ENCODE measurements at places on chromosomes 6 and 20.

DNA sequence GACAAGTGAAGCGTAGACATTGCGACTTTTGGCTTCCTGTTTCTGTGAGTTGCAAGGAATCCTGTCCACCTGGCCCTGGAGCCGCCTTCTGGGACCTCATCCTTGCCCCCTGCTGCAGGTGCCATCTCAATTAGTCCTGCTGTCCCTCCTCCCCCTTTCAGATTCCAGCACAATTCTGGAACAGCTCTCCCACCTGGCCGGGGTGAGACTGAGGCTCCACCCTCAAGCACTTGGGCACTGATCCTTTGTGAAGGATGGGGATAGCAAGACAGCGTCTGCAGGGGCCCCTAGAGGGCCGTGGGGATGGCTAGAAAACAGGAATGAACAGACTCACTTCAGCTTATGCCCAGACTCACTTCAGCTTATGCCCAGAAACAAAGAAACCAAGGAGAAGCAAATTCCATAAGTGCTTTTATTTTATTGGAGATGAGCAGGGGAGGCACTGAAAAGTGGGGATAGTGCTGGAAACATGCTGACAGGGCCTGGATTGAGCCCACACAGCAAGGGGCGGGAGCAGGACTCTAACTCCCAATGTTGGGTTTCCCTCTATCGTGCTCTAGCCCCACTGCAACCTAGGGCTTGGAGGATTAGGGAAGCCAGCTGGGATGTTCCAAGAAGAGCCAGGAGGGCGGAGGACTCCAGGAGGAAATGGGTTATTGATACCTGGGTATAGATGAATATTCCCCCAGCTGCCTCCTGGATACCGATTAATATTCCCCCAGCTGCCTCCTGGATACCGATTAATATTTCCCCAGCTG lies 1.4 kb downstream of the C6orf15 start:
- no peak for DNase-seq

GRCh38 chr6:5151955-5152401 lies 66.8 kb downstream of the PPP1R3G start:
- DNase-seq: no peak

DNA sequence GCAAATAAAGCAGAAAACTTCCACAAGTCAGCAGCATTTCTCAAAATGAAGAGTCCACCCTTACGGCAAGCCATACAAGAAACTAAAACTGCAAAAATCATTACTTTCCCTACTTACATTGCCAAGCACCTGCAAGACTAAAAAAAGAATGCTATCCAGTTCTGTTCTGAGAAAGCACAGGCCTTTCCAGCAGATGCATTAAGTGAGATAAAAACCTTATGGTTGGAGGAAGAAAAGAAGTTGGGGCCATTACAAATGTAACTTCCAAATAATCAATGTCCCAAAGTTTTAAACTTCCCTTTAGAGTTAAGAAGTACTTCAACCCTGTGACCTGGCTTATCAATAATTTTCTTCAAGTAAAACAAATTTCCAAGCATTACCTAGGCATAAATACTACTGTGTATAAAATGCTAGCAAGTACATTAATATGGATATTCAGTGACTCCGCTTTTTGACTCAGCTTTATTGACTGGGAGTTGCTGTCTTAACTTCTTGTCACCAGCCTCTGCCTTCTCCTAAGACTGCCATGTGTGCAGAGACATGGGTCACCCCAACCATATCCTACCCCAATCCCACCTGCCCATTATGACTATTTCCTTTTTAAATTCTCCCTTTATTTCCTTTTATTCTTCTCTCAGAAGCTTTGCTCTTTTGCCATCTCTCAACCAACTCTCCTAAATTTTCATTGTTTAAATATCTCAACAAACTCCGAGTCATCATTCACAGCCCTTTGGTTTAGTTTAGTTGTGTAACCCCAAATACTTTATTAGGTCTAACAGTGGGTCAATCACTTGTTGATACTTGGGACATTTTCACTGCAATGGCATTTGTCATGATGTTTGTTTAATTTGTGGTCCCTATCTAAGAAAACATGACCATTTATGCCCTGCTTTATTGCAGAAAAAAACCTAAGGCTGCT lies 49.7 kb downstream of the SLC22A23 start:
- no peak for DNase-seq

DNA sequence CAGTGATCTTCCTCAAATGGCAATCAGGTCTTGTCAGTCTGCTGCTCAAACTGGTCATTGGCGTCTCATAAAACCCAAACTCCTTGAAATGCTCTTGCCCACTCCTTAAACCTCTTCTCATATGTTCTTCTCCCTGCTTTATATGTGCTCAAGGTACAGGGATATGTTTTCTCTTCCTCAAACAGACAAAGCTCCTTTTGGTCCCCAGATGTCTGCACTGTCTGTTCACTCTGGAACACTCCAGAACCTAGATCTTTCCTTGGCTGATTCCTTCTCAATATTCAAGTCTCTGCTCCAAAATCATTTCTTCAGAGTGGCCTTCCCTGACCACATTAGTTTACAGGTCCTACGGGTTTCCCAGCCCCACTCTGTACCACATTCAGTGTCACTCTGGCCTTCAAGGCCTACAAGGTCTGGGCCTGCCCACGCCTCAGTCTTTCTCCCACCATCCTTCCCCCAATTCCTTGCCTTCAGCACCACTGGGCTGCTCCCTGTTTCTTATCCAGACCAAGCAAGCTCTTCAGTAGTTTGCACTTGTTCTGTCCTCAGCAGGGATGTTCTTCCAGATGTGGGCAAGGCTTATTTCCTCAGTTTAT lies 9.0 kb downstream of the THEMIS start:
- no peak for DNase-seq

DNA sequence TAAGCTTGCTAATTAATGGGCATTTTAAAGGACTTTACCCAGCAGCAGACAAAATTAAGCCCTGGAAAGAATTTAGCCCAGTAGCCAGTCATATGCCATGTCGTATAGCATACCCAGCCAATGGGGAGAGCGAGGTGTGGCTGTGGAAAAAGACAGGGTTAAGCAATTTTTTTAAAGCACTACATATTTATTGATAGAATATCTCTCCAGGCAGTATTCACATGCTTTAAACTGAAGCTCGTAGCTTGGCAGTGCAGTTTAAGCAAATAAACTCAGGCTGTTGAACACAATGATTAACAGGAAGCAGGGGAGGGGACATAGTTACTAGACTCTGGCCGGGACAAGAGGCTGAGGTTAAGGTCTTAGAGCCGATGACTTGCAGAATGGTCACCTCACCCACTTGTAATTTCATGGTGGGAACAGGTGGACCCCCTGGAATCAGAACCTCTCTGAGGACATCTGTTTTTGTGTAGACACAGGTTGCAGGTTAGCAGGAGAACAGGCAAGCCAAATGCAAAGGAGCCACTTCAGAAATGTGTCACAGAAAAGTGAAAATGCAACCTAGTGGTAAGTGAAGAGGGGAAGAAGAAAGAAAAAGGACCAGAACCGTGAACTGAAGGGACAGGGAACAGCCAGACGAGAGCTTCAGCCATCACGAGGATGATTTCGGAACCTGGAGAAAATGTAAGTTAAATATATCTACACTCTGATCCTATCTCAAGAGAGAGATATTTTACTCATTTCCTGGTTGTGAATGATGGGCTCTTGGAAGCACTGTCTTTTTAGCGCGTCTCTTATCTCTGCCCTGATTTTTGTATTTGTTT lies 7.2 kb downstream of the GCNT2 start:
- peak; percentile 46 for DNase-seq

DNA sequence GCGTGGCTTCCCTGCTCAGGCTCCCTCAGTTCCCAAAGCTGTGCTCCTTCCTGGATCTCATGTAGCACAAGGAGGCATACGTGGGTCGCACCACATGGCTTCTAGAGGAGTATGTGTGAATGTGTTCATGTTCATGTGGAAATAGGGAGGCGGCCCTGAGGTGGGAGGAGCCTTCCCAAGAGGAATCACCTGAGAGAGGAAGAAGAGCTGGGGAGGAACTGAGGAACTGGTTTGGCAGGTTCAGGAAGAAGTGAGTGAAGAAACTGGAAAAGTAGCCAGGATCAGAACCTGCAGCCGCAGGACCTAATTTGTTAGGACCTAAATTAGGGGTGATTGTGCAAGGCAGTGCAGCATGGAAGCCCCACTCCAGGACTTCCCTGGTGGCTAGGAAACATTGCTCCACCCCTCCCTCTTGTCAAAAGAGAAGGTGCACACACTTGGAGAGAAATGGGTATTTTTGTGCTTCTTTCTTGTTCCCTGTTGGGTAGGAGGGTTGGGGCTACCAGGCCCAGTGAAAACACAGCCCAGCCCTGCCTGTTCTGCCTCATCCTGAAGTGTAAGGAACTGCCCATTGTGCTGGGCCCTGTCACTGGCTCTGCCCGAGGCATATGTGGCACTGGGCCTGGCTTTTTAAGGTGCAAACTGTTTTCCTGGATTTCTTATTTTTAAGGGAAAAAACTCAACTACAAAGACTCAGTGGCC lies 20.7 kb downstream of the SYNJ2 start:
- DNase-seq: peak; percentile 73

- DNase-seq: peak; percentile 87
Observed at GRCh38 chr6:33744001-33744848, 2.5 kb downstream of the IP6K3 start.

- DNase-seq: no peak
Observed at GRCh38 chr6:72657407-72658197, 35.7 kb downstream of the KCNQ5 start.

GRCh38 chr6:147546501-147547368 lies 38.2 kb downstream of the SAMD5 start:
- DNase-seq: no peak

- no peak for DNase-seq
Observed at GRCh38 chr6:121867095-121867494, 431.6 kb downstream of the GJA1 start.

- DNase-seq: no peak
Observed at GRCh38 chr6:157188213-157188612, 135.1 kb downstream of the TMEM242 start.

- no peak for DNase-seq
Observed at GRCh38 chr20:36367907-36368799, 62.0 kb downstream of the DLGAP4 start.

GRCh38 chr20:47175493-47175892 lies 181.0 kb downstream of the ZMYND8 start:
- DNase-seq: no peak

- no peak for DNase-seq
Observed at GRCh38 chr6:47457370-47457769, 20.2 kb upstream of the CD2AP start.

DNA sequence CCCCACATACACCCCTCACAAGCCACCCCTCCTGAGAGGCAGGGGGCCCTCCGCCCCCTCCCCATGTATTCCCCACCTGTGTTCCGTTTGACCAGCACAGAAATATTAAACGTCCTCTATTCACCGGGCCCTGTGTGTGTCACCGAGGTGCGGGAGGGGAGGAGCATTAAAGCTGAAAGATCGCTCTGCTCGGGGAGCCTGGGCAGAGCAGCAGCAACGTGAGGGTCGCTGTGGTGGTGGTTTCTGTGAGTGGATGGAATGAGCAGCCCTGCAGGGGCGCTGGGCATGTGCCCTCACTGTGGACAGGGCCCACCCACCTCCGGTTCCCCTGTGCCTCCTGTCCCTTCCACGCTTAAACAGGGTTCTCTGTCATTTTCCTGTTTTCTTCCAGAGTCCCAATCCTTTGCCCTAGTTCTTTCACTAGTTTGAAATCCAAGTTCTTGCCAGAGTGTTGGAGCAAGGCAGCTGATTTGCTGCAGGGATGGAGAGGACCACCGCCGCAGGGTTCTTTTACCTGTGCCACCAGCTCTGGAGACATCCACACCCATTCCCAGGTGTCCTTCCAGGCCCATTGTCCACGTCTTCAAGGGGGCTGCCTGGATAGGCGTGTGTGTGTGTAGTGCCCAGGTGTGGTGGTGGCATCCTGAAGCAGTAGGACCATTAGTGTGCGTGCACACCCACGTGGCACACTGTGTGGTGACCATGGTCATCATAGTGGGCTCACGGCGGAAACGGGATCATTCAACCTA lies 37.6 kb upstream of the MDFI start:
- no peak for DNase-seq

- no peak for DNase-seq
Observed at GRCh38 chr6:147750413-147750812, 241.9 kb downstream of the SAMD5 start.

DNA sequence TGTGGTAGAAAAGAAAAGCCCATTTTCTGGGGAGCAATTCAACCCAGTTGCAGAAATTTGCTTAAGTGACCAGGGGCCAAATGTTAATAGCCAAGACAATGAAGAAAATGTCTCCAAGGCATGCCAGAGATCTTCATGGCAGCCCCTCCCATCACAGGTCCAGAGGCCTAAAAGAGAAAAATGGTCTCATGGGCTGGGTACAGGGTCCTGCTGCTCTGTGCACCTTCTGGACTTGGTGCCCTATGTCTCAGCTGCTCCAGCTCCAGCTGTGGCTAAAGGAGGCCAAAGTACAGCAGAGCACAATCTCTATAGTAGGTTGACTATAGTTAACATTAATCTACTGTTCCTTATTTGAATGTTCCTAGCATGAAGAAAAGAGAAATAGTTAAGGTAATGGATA lies 44.7 kb downstream of the FRK start:
- DNase-seq: peak; percentile 29

GRCh38 chr20:62929051-62929538 lies 2.8 kb upstream of the DIDO1 start:
- peak; percentile 78 for DNase-seq

- no peak for DNase-seq
Observed at GRCh38 chr6:40477246-40478126, 109.7 kb downstream of the LRFN2 start.

- no peak for DNase-seq
Observed at GRCh38 chr6:143298071-143298470, 152.4 kb downstream of the ADAT2 start.

- no peak for DNase-seq
Observed at GRCh38 chr6:77656999-77657764, 4.3 kb downstream of the MEI4 start.

GRCh38 chr20:53786071-53786444 lies 192.4 kb upstream of the ZNF217 start:
- DNase-seq: no peak

- no peak for DNase-seq
Observed at GRCh38 chr6:41239467-41240159, 11.5 kb downstream of the TREML4 start.

DNA sequence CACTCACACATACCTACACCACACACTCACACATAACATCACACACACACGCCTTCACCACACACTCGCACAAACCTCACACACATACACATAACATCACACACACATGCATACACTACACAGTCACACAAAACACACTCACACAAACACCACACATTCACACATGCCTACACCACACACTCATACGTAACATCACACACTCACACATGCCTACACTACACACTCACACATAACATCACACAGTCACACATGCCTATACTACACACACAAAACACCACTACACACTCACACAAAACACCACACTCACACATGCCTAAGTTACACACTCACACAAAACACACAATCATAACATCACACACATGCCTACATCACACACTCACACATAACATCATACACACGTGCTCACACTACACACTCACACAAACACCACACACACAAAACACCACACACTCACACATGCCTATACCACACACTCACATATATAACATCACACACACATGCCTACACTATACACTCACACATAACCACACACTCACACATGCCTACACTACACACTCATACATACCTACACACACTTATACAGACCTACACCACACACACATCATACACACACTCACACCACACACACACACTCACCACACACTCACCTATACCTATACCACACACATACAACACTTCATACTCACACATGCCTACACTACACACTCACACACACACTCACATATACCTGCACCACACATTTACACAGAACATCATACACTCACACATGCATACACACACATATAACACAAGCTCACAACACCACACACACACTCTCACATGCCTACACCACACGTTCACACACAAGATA lies 383.5 kb downstream of the C6orf118 start:
- DNase-seq: no peak

GRCh38 chr6:73085443-73085871 lies 139.8 kb downstream of the KHDC1L start:
- DNase-seq: no peak
